ENCODE measurements at places on chromosomes 2 and 18.

DNA sequence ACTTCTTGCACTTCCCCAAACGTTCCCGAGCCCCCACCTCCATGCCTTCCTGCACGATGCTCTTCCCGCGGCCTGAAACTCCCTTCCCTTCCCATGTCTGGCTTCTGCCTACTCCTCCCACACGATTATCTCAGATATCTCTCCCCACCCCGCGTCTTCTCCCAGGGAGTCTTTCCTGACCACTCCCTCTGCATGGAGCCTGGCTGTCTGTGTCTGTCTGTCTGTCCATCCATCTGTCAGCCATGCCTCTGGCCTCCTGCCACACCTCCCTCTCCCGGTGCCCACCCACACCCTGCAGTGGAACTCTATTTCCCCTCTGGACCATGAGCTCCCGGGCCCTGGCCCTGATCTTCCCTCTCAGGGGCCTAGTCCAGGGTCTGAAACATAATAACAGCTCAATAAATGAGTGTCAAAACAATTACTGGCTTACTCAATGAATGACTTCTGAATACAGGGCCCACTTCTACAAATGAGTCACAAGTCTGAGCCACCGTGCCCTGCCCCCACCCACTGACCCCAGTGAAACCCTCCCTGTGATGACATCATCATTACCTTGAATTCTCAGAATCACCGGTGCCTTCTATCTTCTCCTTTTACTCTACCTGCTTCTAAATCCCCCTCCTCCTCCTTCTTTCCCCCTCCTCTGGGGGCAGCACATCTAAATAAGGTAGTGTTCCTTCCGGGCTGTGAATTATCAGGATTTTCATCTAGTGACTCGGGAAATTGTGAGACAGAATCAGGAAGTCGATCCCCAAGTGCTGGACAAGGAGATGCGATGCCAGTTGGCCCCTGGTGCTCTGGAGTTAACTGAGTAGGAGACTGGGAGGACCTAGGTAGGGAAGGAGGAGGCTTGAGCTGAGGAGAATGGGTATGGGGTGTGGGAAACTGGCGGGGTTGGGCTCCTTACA, 46.1 kb upstream of the PLB1 start:
- peak; percentile 69 for DNase-seq

GRCh38 chr2:137525641-137526190, 438.6 kb upstream of the HNMT start:
- DNase-seq, result no peak

GRCh38 chr2:48733067-48733503, 22.4 kb downstream of the LHCGR start:
- DNase-seq, result no peak

DNA sequence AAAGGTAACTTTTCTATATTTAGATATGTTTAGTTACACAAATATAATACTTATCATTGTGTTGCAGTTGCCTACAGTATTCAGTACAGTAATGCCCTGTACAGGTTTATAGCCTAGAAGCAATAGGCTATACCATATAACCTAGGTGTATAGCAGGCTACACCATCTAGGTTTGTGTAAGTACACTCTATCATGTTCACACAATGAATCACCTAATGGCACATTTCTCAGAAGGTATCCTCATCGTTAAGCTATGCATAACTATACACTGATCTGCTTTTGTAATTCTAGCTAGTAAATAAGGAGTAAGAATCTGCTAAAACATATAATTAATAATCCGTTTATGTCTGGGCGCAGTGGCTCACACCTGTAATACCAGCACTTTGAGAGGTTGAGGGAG, 102.1 kb downstream of the COMMD1 start:
- DNase-seq, result no peak

DNA sequence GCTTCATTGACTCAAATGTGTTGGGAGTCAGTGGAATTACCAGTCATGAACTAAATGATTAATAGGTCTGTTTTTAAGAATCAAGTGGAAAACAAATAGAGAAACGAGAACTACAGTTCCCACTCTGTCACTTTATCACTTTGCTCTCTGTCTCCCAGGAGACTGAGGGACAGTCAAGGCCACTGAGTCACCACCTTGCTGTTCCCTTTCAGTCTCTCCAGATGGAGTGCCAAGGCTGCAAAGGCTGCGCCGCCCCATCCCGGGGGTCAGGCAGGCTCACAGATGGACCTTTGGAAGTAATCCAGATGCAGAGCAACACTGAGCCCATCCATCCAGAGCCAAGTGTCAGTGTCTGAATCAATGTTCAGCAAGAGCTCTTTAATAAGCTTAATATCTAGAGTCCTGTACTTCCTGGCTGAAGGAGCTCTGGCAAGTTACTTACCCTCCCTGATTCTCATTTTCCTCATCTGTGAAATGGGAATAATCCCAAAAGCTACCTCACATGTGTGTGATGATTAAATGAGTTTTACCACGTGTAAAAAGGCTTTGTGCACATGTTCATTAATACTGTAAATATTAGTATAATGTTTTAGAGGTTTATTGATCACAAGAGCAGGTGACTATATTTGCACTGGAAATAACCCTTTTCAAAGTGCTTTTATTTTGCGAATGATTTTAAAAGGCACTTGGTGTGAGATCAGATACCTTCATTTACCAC, 43.0 kb upstream of the EFEMP1 start:
- DNase-seq, result no peak

- DNase-seq, result no peak
Observed at GRCh38 chr2:164899121-164899520, 56.2 kb downstream of the SLC38A11 start.

DNA sequence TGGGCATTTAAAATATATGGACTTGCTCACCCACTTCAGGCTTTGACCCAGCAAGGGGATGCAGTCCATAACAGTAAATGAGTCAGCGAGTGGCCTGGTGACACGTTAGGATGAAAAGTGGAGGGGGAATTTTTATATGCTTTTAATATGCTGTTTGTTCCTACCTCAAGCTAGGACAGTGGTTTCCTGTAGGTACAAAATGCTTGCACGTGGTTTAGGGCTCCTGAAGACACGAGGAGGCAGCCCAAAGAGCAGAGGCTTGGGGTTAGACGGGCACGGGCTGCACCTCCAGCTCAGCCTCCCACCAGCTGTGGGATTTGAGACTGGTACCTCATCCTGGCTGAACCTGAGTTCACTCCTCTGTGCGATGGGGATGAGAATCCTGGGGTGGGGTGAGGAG, 306.2 kb upstream of the CXCR4 start:
- no peak for DNase-seq

DNA sequence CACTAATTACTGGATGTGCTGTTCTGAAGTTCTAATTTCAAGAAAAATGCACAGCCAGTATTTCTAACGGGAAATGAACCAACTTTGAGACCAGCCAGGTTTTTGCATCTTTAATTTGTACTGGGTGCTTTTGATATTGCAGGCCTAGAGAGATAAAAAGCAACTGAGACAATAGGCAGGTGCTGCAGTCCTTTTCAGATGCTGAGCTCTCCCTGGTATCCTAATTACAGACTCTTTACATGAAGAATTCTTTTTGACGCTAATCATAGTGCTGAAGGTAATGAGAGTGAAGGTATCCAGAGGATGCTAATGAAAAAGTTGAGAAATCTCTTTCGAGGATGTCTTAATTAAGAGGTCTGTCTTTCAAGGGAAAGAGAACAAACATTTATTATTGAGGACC, 85.1 kb downstream of the SERPINB8 start:
- no peak for DNase-seq

GRCh38 chr2:29563697-29564096, 357.7 kb downstream of the ALK start:
- DNase-seq, result no peak

GRCh38 chr18:63284173-63284799, 35.3 kb downstream of the BCL2 start:
- no peak for DNase-seq

DNA sequence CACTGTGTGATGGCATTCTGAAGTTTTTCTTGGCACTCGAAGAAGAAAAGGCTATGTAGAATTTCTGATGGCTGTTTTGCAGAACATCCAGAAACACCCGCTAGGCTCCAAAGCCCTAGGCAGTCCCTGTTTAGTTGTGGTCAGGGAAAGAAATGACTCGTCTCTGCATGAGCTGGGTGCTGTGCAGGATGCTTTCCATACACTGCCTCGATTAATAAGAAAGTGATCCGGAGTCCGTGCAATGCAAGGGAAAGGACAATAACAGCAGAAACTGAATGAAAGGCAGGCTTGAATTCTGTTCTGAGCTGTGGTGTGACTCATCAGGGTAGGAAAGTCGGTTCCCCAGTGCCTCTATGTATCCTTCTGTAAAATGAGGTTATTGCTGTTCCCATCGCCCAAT, 18.7 kb downstream of the MAPRE3 start:
- DNase-seq, result no peak

- DNase-seq, result no peak
Observed at GRCh38 chr2:23565814-23566213, 180.8 kb downstream of the KLHL29 start.

DNA sequence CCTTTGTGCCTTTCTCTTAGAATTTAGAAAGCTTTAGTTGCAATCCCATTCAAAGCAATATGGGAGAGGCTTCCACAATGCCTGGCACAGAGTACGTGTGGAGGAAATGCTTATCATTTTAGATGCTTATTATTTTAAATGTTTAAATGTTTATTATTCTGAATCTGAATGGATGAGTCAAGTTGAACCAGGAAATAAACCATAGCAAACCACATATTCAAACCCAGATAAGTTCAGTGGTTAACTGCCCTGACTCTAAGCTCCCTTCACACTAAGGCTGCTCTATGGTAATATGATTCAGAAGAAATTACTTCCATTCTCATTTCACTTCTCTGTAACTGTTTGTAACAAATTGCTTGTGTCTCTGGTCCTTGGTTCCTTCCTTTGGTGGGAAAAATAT, 5.2 kb upstream of the PPP4R1 start:
- no peak for DNase-seq

DNA sequence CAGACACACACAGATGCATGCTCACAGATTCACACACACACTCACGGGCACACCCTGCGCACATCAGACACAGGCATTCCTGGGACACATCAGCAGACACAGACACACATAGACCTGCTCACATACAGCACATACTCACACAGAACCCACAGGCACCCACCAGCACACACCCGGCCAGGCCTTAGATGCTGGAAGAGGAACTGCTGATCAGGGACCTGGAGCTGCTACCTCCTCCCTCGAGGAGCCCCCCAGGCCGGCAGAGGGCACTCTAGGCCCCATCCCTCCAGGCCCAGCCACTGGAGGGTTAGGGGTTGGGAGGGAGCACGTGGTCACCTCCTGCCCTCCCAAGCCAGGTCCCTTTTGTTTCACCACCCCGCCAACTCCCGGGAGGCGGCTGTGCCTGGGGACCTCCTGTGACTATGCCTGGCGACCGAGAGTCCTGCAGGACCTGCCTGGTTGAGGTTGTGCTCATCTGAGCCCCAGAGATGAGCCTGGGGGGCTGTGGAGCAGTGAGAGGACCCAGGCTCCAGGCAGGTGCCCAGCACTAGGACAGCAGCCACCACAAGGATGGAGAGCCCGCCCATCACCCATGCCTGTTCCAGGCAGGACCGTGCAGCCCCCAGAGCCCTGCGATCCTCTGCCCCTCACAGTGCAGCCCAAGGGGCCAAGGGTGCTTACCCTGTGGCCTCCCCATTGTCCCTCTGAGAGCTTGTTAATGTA, 21.0 kb upstream of the PTMA start:
- DNase-seq, result peak; percentile 54

GRCh38 chr18:26183395-26184112, 42.7 kb upstream of the TAF4B start:
- DNase-seq, result no peak

DNA sequence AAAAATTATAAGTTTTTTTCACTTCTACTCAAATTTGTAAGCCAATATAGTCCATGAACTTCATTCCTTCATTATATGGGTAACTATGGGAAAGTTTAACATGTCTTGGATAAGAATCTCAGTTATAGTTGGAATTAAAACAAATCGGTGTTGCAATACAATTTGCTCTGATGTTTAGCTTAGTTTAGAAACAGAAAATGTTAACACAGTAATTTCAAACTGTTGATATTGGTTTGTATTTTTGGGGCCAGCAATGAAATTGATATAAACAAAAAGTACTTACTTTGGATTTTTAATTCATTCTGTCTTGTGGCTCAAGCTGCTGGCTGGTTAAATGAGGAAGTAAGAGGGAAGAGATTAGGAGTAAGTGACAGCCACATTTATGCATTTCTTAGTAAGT, 368.5 kb upstream of the NT5C1B start:
- no peak for DNase-seq

- no peak for DNase-seq
Observed at GRCh38 chr2:146985753-146986152, 859.1 kb upstream of the ACVR2A start.

DNA sequence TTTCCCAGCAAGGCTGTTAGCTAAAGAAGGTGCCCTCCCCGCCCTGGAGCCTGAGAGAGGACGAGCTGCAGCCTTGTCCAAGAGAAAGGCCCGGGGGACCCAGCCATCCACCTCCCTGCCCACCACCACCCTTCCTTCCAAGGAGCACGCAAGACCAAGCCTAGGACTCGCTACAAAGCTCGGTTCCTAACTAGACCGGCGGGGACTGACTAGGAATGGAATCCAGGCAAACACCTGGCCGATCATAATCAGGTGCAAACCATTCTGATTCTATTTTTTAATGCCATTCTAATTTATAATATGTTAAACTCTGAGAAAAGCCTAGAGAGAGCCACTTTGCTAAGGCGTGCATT, 19.7 kb upstream of the TUBB6 start:
- no peak for DNase-seq

- DNase-seq, result no peak
Observed at GRCh38 chr18:72102412-72102811, 441.7 kb downstream of the CBLN2 start.
